Dorsolateral prefrontal cortex (tissue), 122 donors: ENCODE measurements at places on chromosomes 2 and 18. TPM values are rescaled to one million over a fixed set of nuclear protein-coding genes. Genes with fewer than 3 reads are reported as not detected.
A peak's percentile ranks its signal among the peaks of the same experiment; 100 is the strongest.

DNA sequence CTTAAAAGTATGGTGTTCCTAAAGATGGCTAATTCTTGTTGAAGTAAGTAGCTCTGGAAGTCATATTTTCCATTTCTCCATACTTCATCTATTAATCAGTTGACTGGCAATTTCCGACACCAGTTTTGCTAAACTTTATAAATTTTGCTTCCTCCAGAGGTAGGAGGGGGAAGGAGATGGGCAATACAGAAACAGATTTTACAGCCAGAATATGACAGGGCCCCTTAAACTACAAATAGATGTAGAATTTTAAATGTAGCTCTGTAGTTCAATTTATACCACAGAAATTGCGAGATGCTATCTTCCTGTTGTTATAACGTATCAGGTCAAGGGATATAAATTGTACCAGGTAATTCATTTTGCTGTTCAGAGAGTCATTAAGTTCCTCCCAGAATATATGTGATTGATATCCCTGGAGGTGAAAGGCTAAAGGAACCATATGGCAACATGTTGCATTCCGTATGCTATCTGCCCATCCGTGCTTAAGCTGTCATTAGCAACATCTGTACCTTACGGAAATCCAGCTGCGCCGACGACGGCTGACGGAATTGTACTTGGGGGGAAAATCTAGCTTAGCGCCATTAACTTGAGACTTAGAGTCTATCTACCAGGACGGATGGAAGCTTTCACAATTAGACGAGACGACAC lies 8.4 kb upstream of the NR4A2 start:
- DNase-seq, result no peak

GRCh38 chr2:197657562-197657961 lies 17.8 kb downstream of the RFTN2 start:
- no peak for DNase-seq

DNA sequence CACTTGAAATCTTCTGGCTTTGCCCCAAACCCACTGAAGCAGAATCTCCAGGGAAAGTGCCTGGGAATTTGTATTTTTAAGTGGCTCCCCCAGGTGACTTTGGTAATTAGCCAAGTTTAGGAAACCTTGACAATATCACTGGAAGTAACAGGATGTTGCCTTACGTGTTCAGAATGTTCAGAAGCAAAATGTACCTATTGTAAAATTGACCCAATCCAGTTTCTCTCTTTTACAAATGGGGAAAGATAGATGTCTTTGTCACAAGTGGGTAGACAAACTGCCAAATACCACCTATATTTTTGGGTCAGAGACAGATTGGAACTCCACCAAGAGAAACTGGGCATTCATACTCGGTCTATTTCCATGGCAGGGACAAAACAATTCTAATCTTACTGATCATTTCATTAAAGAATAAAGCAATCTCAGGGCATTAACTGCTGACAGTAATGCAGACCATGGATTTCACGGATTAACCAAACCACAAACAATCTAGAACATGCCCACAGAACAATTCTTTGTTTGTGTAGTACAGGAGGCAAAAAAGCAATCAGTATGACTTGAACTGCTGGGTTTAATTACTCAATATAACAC lies 255.8 kb downstream of the ERBB4 start:
- DNase-seq, result no peak

GRCh38 chr2:137842430-137842829 lies 121.8 kb upstream of the HNMT start:
- no peak for DNase-seq

GRCh38 chr2:9206991-9207640 lies 504 bp downstream of the ASAP2 start:
- DNase-seq, result no peak

GRCh38 chr2:105294844-105295481 lies 34.6 kb downstream of the TGFBRAP1 start:
- DNase-seq, result peak; percentile 48

- DNase-seq, result no peak
These were observed 20.5 kb downstream of the PUM2 start for GRCh38 chr2:20330192-20330591.

DNA sequence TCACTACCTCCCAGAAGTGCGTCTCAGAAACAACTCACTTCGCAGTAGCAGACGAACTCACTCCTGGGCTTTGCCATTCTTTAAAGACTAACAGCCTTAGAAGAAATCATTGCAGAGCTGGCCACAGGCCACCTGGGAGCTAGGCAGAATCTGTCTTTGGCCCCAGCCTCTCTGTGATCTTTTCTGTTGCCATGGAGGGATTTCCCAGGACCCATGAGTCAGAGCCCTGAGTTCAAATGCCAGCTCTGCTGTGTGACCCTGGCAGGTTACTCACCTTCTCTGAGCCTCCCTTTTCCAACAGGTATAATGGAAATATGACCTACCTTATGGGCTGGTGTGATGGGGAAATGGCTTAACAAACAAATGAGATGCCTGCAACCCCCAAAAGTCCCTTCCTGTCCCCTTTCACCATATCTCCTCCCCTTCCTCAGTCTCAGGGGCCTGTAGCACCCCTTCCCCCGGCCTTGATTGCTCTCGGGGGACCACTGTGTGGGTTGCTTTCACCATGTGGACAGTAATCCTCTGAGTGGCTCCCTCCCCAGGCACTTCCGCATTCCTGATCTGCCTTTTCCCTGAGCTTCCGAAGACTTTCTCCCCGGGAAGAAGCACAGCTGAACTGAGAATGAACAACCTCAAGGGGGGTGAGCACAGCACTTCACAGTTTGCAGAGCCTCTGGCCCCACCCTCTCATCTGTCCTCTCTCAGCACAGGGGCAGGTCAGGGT lies 34.0 kb upstream of the SLC66A3 start:
- DNase-seq, result no peak

GRCh38 chr2:1670636-1671035 lies 73.7 kb downstream of the PXDN start:
- no peak for DNase-seq

- DNase-seq, result no peak
These were observed 222.9 kb upstream of the CDH2 start for GRCh38 chr18:28399781-28400362.

GRCh38 chr2:164600763-164601162 lies 20.5 kb downstream of the GRB14 start:
- DNase-seq, result no peak

GRCh38 chr2:190342611-190343010 lies 778 bp upstream of the INPP1 start:
- DNase-seq, result no peak

DNA sequence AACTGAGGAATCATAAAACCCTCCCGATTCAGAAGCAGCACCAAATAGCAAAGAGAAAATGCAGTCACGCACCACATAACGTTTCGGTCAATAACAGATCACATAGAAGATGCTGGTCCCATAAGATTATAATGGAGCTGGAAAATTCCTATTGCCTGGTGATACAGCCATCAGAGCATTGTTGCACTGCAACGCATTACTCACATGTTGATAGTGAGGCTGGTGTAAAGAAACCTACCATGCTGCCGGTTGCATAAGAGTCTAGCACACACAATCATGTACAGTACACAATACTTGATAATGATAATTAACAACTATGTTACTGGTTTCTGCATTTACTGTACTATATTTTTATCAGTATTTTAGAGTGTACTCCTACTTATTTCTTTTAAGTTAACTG lies 32.5 kb downstream of the RNF152 start:
- no peak for DNase-seq

- no peak for DNase-seq
These were observed 100.3 kb downstream of the MCFD2 start for GRCh38 chr2:46815121-46815802.

PLCL1 gene
- total RNA-seq, result 51.5 TPM

IL36G gene
- not detected for total RNA-seq

PLEKHA3 gene
- total RNA-seq, result 29.3 TPM

DES gene
- total RNA-seq, result 282 TPM

LBX2 gene
- total RNA-seq, result not detected

GALR1 gene
- total RNA-seq, result 2.0 TPM

LIPG gene
- total RNA-seq, result 2.5 TPM

REEP1 gene
- 36.9 TPM for total RNA-seq
